ENCODE measurements at places on chromosomes 5 and 9.
A peak's percentile ranks its signal among the peaks of the same experiment; 100 is the strongest.

DNA sequence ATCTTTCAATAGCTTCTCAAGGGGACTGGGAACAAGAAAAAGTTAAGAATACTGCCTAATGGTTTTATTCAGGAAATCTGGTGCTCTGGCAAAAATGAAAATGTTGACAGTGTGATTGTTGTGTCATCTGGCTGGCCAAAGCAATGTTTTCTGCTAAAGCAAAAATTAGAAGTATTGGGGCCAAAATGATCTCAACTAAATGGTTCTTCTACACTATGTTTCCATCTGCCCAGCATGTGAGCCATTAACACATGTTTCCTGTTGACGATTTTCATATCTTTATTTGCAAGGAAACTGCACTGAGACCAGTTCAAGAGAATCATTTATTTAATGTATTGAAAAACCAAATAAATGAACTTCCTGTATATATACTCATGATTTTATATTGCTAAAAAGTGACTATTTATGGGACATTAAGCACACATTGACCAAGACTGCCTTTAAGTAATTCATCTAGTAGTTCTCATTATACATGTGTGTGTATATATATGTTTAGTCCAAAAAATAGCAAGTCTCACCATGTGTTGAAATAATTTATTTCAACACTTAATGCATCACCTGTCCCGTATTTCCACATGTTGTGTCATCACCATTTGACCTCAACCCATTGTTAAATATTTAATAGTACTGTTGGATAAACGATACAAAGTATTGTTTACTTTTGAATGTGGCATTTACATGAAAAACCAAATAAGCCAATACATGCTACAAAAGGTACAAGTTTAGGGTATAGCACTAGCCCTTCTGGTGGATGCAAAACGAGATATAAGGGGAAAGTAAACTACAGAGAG lies 7.5 kb upstream of the FST start:
- DNase-seq: no peak

- DNase-seq: peak; percentile 69
Measured at GRCh38 chr9:133991964-133992779, at the start of gene VAV2. TSS of gene VAV2 (minus strand) at chr9:133992324. CDS start at chr9:133992278, 46 bp downstream.

GRCh38 chr5:138111937-138112336 lies 27.3 kb downstream of the NME5 start:
- no peak for DNase-seq

GRCh38 chr5:170275376-170275994 lies 22.1 kb downstream of the LCP2 start:
- peak; percentile 48 for DNase-seq

GRCh38 chr5:172185096-172185461 lies 2.9 kb downstream of the STK10 start:
- peak; percentile 30 for DNase-seq

DNA sequence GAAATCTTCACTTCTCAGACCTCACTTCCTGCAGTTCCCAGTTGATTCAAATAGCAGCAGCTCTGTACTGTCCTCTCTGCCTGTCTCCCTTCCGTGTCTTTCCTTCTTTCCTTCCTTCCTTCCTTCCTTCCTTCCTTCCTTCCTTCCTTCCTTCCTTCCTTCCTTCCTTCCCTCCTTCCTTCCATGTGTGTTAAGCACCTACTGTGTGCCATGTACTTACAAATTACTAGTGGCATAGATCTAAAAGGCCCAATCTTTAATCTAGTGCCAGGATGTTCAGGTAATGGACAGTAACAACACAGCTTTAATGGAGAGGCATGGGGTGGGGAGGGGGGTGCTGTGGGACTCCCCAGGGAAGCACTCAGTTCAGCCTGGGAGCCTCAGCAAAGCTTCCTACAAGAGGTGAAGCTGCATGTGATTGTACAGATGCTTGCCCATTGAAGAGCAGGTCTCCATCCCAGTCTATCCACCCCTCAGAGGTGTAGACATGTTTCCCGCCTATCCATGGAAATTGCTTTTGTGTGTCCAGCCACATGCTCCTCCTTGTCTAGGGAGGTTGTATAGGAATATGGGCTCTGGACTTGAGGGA lies 106.0 kb downstream of the RGS3 start:
- DNase-seq: no peak

- DNase-seq: no peak
Measured at GRCh38 chr9:14080959-14081542, 232.9 kb downstream of the NFIB start.

DNA sequence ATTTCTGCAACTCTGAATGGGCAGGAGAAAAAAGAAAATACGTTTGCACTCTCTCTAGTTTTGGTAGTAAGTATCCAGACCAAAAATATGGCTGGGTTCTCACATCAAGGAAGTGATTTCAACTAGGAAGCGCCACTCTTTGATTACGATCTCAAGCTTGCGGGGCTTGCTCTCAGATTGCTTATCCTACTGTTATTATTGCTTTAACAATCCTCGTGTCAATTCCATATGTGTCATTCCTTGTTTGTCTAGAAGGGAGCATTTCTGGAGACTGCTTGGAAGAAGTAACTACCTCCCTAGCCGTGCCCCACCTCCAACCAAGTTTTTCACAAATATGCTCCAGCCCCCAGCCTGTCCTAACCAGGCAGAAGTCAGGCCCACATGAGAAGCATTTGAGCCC lies 3.5 kb downstream of the PRUNE2 start:
- no peak for DNase-seq

DNA sequence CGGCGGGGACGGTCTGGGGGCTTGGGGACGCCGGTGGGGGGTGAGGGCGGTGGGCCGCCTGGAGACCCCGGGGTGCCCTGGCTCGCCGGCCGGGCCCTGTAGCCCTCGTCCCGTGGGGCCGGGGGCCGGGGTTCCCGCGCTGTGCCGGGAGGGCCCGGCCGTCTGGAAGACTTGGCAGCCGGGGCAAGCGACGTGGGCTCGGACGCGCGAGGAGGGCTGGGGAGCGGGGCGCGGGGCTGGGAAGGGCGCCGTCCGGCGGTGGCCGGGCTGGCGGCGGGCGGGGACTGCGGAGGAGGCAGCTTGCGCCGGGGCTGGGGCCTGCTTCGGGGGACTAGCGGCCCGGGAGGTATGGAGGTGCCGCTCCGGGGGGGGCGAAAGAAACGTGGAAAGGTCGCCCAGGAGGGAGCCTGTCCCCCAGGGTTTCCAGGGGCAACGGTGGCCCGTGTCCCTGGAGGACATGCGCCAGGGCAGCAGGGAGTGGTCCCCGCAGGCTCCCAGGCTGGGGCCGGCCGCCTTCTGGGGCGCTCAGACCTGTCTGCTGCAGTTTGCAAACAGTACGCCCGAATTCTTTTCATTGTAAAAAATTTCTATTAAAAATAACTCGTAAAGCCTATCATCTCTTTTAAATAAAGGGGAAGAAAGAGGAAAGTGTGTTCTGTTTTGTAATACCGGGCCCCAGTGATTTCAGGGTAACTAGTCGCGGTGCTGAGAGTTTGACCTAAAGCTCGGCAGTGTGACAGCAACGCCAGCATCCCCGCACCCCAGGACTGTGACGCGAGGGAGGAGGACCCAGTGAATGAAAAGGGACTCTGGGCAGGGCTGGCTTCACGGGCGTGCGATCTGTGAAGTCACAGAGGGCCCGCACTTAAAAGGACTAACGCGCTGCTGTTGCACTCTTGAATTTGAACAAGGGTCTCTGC lies 752 bp upstream of the ANKH start:
- peak; percentile 71 for DNase-seq

DNA sequence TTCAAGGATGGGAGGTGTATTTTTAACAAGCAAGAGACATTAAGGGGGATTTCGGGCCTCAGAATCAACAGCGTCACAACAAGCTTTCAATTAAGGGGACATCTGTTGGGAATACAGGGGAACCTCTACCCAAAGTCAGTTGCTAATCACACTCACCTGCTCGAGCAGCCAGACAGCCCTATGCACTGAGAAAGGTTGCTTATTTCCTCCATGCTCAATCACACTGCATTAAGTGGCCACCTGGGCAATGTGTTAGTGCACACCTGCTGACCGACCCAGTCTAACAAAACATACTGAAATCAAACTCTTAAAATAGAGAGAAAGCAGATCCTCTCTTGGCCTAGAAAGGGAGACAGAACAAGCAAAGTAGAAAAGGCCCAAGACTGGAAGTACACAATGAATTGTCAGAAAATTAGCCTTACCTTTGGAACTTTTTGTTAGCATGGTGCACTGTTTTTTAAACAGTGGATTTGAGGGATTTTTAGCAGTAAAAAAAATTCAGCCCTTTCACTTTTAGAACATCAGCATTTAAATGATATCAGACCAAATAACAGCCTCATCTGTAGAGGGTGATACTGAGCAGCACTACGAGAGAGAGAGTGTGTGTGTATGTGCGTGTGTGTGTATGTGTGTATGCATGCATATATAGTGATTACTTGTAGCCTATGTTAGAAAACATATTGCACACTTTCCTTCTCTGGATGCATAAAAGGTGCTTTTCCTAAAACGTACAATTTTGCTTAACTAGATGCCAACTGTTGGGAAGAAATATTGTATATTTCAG lies 1118.6 kb upstream of the DMAC1 start:
- DNase-seq: no peak

DNA sequence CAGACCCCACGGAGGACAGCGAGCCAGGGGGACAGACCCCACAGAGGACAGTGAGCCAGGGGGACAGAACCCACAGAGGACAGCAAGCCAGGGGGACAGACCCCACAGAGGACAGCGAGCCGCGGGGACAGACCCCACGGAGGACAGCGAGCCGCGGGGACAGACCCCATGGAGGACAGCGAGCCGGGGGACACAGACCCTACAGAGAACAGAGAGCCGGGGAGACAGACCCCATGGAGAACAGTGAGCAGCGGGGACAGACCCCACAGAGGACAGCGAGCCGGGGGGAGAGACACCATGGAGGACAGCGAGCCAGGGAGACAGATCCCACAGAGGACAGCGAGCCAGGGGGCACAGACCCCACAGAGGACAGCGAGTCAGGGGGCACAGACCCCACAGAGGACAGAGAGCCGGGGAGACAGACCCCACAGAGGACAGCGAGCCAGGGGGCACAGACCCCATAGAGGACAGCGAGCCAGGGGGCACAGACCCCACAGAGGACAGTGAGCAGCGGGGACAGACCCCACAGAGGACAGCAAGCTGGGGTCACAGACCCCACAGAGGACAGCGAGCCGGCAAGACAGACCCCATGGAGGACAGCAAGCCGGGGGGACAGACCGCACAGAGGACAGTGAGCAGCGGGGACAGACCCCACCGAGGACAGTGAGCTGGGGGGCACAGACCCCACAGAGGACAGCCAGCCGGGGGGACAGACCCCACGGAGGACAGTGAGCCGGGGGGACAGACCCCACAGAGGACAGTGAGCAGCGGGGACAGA lies 4.4 kb upstream of the ZDHHC11 start:
- DNase-seq: no peak

- DNase-seq: no peak
Measured at GRCh38 chr9:128396970-128397613, 23.6 kb upstream of the CERCAM start.

GRCh38 chr9:117927354-117927753 lies 223.2 kb downstream of the TLR4 start:
- no peak for DNase-seq

- no peak for DNase-seq
Measured at GRCh38 chr5:64612344-64612961, 77.8 kb upstream of the SHISAL2B start.

DNA sequence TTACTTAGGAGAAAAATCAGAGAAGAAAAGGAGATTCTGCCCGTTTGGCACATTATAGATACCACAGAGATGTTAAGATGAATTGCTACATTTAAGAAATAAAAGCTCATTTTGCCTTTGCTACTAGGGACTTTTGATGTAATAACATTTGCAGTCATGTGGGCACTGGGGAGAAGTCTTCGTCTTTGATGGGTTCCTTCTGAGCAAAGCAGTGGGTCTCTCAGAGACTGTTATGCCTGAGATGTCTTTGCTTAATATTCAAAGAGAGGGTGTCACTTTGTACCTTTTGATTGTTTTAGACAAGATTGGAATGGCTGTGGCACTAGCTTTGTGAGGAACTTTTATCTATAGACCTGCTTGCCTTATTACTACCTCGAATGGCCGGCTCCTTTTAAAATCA lies 25.0 kb downstream of the SLC25A25 start:
- DNase-seq: peak; percentile 44
